ENCODE measurements at places on chromosomes 7 and 10.

DNA sequence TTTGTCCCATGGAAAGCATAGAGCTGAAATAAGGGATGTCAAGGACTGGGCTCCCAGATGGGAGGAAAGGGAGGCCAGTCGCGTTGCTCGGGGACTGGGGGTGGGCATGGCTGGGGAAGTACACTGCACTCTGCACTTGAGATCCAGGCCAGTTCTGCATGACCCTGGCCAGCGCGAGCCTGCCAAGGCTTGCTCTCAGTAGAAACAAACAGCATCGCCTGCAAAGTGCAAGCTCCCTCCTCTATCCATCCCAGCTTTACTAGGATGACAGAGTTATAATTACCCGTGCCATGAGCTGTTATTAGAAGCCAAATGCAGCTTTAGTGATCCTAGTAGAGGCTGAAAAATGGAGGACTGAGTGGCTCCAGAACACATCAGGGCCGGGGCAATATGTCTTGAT, 43.9 kb upstream of the PDCD4 start:
- no peak for DNase-seq
- H3K36me3 ChIP-seq = no peaks in the 10 kb centered on the region
- H3K27ac ChIP-seq = peak overlapping the region; percentile 89
- peaks cover 23% of the 10 kb centered on the region for H3K4me1 ChIP-seq

- H3K4me3 ChIP-seq = peak within 1 kb of the TSS; percentile 83
- peak within 1 kb of the TSS; percentile 90 for H3K27ac ChIP-seq
- H3K27me3 ChIP-seq = no peaks in the 10 kb centered on the region
- H3K4me1 ChIP-seq = peaks cover 35% of the 10 kb centered on the region
Measured at GRCh38 chr7:13989126-13989948, at the start of gene ETV1. TSS of gene ETV1 (minus strand) at chr7:13989666. CDS start at chr7:13989052, 614 bp downstream.

- no peak for DNase-seq
- no peaks in the 10 kb centered on the region for H3K36me3 ChIP-seq
- H3K4me3 ChIP-seq = no peak overlapping the region
- no peak overlapping the region for H3K27ac ChIP-seq
- no peaks in the 10 kb centered on the region for H3K4me1 ChIP-seq
Measured at GRCh38 chr7:51620706-51621105, 304.1 kb upstream of the COBL start.

DNA sequence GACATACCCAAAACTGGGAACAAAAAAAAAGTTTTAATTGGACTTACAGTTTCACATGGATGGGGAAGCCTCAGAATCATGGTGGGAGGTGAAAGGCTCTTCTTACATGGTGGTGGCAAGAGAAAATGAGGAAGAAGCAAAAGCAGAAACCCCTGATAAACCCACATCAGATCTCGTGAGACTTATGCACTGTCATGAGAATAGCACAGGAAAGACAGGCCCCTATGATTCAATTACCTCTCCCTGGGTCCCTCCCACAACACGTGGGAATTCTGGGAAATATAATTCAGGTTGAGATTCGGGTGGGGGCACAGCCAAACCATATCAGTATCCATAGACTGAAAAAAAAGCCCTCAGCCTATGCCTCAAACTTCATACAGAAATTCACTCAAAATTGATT, 647.2 kb downstream of the GRID1 start:
- no peaks in the 10 kb centered on the region for H3K36me3 ChIP-seq
- H3K27me3 ChIP-seq = no peaks in the 10 kb centered on the region
- no peaks in the 10 kb centered on the region for H3K4me1 ChIP-seq
- no peak overlapping the region for H3K27ac ChIP-seq
- DNase-seq = no peak

DNA sequence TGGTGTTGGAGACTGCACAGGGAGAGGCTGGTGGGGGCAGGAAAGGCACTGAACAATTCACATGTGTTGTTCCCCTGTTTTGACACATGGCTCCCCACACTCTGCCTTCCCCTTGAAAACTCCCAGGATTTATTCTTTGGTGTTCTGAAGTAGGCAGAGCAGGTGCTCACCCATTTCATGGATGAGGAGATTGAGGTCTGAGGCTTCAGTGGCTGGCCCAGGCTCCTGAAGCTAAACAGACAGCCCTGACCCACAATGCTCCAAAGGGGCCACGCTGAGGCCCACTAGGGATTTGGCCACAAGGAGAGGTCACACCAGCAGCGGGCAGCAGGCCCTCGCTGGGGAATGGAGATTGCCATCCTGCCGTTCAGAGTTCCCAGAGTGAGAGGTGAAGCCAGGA, 157.6 kb downstream of the SH3PXD2A start:
- no peak overlapping the region for H3K27ac ChIP-seq
- peaks cover 27% of the 10 kb centered on the region for H3K4me1 ChIP-seq
- peaks cover 3% of the 10 kb centered on the region for H3K36me3 ChIP-seq
- no peaks in the 10 kb centered on the region for H3K27me3 ChIP-seq
- H3K4me3 ChIP-seq = no peak overlapping the region

DNA sequence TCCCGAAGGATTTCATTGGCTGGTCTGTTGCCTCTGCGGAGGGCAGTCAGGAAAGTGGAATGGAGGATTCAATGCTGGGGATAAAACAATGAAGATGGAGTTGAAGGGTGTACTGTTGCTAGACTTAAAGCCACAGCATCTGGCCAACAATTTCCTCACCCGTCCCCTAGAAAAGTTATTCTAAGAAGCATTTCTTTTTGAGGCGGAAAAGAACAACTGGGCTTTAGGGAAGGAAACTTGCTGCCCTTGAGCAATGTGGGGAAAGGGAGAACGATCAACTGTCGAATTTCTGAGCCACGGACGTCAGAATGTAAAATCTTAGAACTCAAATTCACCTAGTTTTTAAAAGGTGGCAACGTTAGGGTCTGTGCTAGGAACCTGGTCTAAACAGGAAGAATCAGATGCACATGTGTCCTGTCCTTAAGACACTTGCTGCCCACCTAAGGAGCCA, 664 bp downstream of the FMC1 start:
- no peak for DNase-seq
- H3K27me3 ChIP-seq = no peaks in the 10 kb centered on the region
- H3K4me3 ChIP-seq = peak overlapping the region; percentile 100
- H3K36me3 ChIP-seq = peaks cover 19% of the 10 kb centered on the region

DNA sequence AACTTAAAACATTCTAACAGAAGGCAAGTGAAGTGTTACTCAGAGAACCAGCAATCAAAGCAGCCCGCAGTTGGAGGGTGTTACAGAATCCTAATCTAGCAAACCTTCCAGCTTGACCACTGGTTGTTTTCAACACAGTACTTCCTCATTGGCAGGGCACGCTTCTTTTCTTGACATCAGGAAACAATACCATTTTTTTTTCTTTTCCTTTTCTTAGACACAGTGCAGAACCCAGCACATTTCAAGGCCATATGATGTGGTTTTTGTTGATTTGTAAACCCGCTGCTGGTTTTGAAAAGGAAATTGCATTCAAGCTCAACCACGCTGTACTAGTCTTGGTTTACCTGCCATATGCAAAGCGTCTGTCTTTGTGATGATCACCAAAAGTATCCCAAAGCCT, 33.4 kb downstream of the RHOBTB1 start:
- H3K4me1 ChIP-seq = peaks cover 36% of the 10 kb centered on the region
- no peak overlapping the region for H3K27ac ChIP-seq
- no peak for DNase-seq
- H3K27me3 ChIP-seq = no peaks in the 10 kb centered on the region

GRCh38 chr10:125514206-125515162, 168.5 kb downstream of the TEX36 start:
- DNase-seq = no peak
- H3K4me3 ChIP-seq = no peak overlapping the region
- H3K4me1 ChIP-seq = no peaks in the 10 kb centered on the region
- H3K27me3 ChIP-seq = peaks cover 22% of the 10 kb centered on the region

- DNase-seq = no peak
- H3K4me3 ChIP-seq = no peak overlapping the region
- H3K27me3 ChIP-seq = no peaks in the 10 kb centered on the region
- H3K27ac ChIP-seq = peak overlapping the region; percentile 45
- peaks cover 27% of the 10 kb centered on the region for H3K4me1 ChIP-seq
Measured at GRCh38 chr10:95404864-95405263, 114.1 kb upstream of the PDLIM1 start.

- no peaks in the 10 kb centered on the region for H3K4me1 ChIP-seq
- no peak overlapping the region for H3K27ac ChIP-seq
- H3K36me3 ChIP-seq = no peaks in the 10 kb centered on the region
- H3K4me3 ChIP-seq = no peak overlapping the region
- no peaks in the 10 kb centered on the region for H3K27me3 ChIP-seq
Measured at GRCh38 chr7:85464042-85464651, 277.3 kb upstream of the SEMA3D start.

- DNase-seq = no peak
- no peaks in the 10 kb centered on the region for H3K27me3 ChIP-seq
- no peak overlapping the region for H3K27ac ChIP-seq
- H3K36me3 ChIP-seq = no peaks in the 10 kb centered on the region
Measured at GRCh38 chr10:19385846-19386450, 337.3 kb downstream of the MALRD1 start.

DNA sequence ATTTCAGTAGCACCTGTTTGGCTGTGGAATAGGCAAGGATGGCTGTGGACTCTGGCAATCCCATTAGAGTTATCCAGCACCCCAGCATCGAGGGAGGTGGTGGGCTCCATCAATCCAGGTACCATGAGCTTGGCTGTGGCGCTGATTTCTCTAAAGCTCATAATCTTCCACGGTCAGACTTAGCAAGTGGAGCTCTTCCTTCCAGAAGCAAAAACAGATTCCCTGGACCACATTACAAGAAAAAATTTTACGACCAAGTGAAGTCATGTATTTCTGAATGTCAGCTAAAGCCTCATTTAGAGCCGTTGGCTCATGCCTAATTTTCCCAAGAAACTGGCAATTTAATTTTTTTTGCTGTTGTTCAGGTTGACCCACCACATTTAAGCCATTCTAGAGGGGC, 135.1 kb downstream of the CELF2 start:
- H3K4me1 ChIP-seq = peaks cover 3% of the 10 kb centered on the region
- no peak overlapping the region for H3K4me3 ChIP-seq
- no peak for DNase-seq

- no peaks in the 10 kb centered on the region for H3K27me3 ChIP-seq
- H3K27ac ChIP-seq = peak overlapping the region; percentile 90
- no peaks in the 10 kb centered on the region for H3K36me3 ChIP-seq
- DNase-seq = no peak
- peaks cover 46% of the 10 kb centered on the region for H3K4me1 ChIP-seq
- no peak overlapping the region for H3K4me3 ChIP-seq
Measured at GRCh38 chr7:2757361-2757903, 69.4 kb downstream of the AMZ1 start.

- peaks cover 4% of the 10 kb centered on the region for H3K4me1 ChIP-seq
- H3K4me3 ChIP-seq = no peak overlapping the region
- H3K36me3 ChIP-seq = no peaks in the 10 kb centered on the region
- no peaks in the 10 kb centered on the region for H3K27me3 ChIP-seq
- no peak for DNase-seq
- H3K27ac ChIP-seq = no peak overlapping the region
Measured at GRCh38 chr10:1294748-1295147, 238.6 kb downstream of the WDR37 start.

- no peaks in the 10 kb centered on the region for H3K36me3 ChIP-seq
- H3K4me3 ChIP-seq = no peak overlapping the region
- no peak for DNase-seq
- H3K4me1 ChIP-seq = no peaks in the 10 kb centered on the region
- H3K27me3 ChIP-seq = no peaks in the 10 kb centered on the region
Measured at GRCh38 chr10:6603142-6604125, 23.4 kb upstream of the PRKCQ start.

GRCh38 chr7:110983822-110984456, 107.0 kb upstream of the LRRN3 start:
- no peaks in the 10 kb centered on the region for H3K27me3 ChIP-seq
- no peaks in the 10 kb centered on the region for H3K4me1 ChIP-seq

GRCh38 chr7:36223851-36224250, 70.8 kb downstream of the EEPD1 start:
- DNase-seq = no peak
- H3K36me3 ChIP-seq = no peaks in the 10 kb centered on the region
- H3K27me3 ChIP-seq = no peaks in the 10 kb centered on the region
- H3K27ac ChIP-seq = no peak overlapping the region
- no peak overlapping the region for H3K4me3 ChIP-seq

GRCh38 chr7:139913845-139914135, 84.7 kb downstream of the TBXAS1 start:
- H3K27ac ChIP-seq = no peak overlapping the region
- no peaks in the 10 kb centered on the region for H3K36me3 ChIP-seq
- no peaks in the 10 kb centered on the region for H3K27me3 ChIP-seq
- no peak for DNase-seq
- H3K4me3 ChIP-seq = no peak overlapping the region
- peaks cover 48% of the 10 kb centered on the region for H3K4me1 ChIP-seq

DNA sequence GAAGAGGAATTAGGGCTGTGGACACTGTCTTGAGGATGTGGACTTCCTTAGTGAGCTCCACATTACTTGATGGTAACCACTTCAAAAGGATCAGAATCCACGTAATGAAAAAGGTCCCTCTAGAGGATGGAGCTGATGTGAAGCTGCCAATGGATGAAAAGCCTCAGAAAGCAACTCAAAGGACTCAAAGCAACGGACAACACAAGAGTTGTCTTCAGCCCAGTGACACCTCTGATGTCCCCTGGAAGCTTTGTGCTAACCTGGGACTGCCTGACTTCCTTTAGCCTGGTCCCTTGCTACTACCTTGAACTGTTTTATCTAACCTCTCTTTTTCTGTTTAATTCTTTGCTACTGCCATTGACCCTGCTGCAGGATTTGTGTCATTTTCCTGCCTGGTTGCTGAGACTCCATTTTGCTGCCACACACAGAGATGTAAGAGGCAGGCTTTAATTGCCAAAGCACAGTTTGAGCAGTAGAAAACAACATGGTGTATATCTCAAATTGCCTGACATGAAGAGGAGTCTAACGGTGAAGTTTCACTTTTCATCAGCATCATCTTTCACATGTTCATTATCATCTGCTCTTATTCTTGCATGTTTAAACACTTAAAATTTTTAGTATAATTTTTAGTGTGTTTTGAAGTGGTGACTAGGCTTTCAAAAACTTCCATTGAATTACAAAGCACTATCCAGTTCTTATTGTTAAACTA, 11.1 kb upstream of the SGCE start:
- no peaks in the 10 kb centered on the region for H3K27me3 ChIP-seq
- H3K4me1 ChIP-seq = no peaks in the 10 kb centered on the region
- H3K4me3 ChIP-seq = no peak overlapping the region
- H3K27ac ChIP-seq = no peak overlapping the region
- no peaks in the 10 kb centered on the region for H3K36me3 ChIP-seq

GRCh38 chr7:77395626-77396025, 20.5 kb downstream of the GSAP start:
- H3K36me3 ChIP-seq = no peaks in the 10 kb centered on the region
- H3K27me3 ChIP-seq = no peaks in the 10 kb centered on the region
- DNase-seq = no peak

Data from esophagus squamous epithelium (tissue), 5 donors.